ENCODE measurements at places on chromosomes 7 and 10.

DNA sequence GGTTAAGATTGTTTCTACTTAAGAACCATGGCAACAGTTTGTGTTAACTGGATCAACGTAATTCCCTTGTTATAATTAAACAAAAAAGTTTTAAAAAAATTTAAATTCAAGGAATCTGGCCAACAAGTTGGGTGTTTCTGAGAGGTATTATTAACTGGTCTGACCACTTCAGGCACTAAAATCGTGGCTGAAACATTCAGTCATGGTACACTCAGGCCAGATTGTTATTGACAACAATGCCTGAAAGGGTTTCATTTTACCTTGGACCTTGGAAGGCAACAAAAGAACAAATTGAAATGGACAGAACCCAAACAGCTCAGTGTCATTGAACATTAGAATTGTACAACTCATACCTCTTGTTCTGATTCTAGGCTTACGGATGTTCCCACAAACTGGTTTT, 103.3 kb upstream of the ARMC3 start:
- DNase-seq, result no peak

- no peak for DNase-seq
Observed at GRCh38 chr10:6128591-6129251, 39.9 kb downstream of the RBM17 start.

DNA sequence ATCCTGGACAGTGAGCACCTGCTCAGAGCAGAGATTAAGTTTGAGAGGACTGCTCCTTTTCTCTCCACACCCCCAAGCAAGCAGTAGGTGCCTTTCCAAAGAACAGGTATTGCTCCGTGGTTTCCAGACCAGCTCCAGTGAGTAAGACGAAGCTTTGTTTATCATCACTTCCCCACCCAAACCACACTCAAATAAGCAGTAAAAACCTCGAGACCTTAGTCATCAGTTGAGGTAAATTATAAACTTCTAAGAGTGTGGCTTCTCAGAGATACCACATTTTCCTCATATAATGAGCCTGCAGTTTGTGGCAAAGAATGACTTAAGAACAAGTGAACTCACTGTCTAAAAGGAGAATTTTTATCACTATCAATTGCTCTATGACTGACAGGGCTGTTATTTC, 50.0 kb upstream of the GRB10 start:
- no peak for DNase-seq

DNA sequence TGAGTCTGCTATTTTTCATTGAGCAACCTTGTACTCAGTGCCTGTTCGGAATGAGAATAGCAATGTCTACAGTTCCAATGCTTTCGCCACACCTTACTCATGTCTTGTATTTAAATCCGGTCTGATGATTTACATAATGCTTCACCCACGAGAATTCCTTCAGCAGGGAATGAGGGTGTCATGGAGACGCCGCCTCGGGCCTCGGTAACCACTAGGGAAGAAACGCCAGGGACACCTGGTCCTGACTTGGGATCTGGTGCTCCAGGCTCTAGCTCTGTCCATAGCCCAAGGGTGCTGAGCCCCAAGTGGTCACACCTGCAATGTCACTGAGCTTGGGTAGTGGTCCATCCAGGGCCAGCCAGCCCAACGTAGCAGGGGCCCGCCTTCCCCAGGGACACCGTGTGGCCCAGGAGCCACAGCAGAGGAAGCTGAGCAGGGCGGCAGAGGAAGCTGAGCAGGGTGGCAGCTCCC, 37.4 kb downstream of the PRKAG2 start:
- DNase-seq, result no peak

DNA sequence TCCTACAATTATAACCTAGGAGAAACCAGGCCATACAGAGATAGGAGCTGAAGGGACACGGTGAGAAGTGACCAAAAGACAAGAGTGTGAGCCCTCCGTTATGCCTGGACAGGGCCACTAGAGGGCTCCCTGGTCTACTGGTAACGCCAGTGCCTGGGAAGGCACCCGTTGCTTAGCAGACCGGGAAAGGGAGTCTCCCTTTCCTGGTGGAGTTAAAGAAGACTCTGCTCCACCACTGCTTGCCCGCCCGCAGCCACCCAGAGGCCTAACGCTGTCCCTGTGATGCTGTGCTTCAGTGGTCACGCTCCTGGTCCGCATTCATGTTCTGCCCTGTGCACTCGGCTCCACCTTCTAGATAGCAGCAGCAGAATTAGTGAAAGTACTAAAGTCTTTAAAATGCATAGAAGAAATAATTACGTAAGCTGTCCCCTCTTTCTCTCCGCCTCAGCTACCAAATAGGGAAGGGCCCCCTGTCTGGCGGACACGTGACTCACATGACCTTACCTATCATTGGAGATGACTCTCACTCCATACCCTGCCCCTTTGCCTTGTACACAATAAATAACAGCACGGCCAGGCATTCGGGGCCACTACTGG, 34.8 kb downstream of the GRID2IP start:
- DNase-seq, result peak; percentile 81

GRCh38 chr10:12905067-12905466, 96.4 kb downstream of the CCDC3 start:
- DNase-seq, result no peak

GRCh38 chr7:57165285-57165899, 33.2 kb upstream of the ZNF479 start:
- DNase-seq, result no peak

DNA sequence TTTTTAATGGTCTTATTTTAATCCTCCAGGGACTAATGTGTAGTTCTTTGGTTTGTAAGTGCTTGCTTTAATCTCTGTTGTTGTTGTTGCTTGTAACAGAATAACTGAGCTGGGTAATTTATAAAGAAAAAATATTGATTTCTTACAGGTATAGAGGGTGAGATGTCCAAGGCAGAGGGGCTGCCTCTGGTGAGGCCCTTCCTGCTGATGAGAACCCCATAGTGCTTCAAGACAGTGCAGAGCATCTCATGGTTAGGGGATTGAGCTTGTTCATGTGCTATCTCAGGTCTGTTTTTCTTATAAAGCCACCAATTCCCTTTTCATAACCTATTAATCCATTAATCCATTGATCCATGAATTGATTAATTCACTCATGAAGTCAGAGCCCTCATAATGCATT, 516.3 kb upstream of the KCND2 start:
- DNase-seq, result no peak

DNA sequence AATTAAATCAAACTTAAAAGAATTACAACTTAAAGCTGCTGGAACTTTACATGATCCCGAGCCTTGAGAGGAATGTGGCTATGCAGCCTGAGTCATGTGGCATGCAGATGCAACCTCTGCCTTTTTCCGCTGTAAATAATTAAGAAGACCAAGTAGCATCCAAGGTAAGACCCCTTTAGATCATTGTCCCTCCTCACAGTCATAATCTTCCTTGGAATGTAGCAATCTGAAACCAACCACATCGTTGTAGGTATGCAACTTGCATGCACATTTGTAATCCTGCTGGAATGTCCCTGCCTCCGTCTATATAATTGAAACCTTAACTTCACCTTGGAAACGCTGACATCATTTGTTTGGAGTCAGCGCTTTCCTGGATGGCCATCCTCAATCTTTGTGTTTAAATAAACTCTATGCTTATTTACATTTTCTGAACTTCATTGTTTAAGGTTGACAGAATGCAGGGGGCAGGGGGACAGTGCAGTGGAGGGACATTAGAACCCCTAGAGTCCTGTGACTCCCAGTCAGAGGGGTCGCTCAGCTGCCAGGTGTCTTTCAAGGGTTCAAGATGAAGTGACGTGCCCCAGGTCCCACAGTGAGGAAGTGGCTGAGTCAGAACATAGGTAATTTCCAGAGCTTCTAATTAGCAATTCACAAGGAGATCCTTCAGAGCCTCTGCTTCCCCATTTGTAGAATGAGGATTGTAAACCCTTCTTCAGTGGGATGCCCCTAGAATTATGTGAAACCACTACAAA, 110.7 kb downstream of the RALA start:
- peak; percentile 20 for DNase-seq

DNA sequence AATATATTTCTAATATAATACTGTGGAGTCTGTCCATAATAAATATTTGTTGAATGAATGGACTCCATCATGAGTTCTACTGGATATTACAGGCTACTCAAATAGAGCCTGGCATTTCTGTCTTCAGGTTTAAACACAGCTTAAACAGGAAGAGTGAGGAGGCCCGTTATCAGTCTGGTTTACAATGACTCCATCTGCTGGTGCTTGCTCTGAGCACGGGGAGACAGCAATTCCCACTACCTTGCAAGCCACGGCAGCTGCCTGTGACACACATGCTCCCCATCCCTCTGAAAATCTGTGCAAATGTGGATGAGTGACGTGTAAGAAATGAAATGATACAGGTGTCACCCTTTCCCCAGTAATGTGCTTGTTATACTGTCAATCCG, 293.5 kb upstream of the IMMP2L start:
- DNase-seq, result no peak

- peak; percentile 53 for DNase-seq
Observed at GRCh38 chr7:159012353-159013069, 132.2 kb downstream of the VIPR2 start.

GRCh38 chr10:31778627-31779026, 150.0 kb downstream of the ARHGAP12 start:
- no peak for DNase-seq

DNA sequence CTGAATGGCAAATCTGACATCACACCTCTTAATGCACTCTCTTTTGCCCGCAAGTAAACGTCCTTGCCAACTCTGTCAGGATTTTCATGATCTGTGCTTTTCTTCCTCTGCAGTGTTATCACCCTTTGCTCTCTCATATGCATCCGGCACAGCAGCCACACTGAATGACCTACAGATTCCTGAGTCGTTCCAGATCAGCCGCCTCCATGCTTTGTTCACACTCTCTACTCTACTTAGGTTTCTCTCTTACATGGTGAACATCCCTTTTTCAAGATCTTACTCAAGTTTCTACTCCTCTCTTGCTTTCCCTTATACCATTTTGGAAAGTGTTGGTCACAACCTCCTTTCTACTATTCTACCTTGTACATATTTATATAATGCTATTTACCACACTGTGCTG, 127.7 kb upstream of the AOAH start:
- DNase-seq, result no peak

DNA sequence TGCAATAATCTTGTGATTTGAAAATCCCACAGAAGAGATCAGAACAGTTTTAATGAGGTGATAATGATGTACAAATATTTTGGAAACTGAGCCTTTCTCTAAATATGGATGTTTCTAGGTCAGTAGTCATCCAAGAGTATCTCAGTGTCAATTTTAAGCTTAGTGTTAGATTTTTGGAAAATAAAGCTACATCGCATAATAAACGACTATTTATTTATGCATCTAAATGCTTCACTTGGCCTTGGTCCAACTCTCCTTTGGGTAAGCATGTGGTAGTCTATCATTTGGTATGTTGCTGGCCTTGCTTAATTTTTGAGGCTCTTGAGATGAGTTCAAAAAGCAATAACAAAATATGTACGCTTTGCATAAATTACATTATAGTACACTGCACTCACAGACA, 5.4 kb upstream of the PPP1R9A start:
- DNase-seq, result no peak

DNA sequence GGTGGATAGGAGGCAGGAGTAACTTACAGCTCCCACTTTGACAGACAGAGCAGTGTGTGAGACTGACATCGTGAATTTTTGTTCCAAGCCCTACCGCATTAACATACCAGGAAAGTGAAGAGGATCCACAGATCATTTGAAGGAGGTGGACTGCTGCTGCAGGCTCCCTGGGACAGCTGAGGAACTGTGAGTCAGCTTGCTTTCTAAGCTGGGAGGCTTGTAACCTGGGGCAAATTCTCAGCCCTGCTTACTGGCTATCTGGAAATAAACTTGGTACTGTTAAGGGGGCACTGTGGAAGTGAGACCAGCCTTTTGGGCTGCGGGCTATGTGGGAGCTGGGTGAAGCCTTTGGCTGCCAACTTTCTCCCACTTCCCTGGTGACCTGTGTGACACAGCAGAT, 1202.5 kb downstream of the DNAJB9 start:
- no peak for DNase-seq

- no peak for DNase-seq
Observed at GRCh38 chr7:90853205-90853604, 257.1 kb downstream of the CDK14 start.

DNA sequence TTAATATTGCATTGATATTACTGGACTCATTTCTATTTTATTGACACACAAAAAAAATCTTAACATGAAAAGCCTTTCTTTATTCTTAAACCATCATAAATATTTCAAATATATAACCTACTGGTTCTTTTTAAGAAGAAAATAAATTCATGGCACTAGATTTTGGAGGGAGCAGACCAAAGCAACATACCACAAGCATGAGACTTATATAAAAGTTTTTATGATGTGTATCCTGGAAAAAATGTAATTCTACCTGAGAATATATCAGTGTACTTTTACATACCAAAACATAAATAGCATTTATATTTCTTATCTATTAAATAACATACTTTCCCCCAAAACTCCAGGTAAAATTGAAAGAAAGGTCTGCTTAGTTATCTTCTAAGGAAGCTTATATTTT, 508.2 kb upstream of the SEMA3D start:
- DNase-seq, result no peak

- DNase-seq, result no peak
Observed at GRCh38 chr7:137547485-137547884, 204.0 kb upstream of the PTN start.

DNA sequence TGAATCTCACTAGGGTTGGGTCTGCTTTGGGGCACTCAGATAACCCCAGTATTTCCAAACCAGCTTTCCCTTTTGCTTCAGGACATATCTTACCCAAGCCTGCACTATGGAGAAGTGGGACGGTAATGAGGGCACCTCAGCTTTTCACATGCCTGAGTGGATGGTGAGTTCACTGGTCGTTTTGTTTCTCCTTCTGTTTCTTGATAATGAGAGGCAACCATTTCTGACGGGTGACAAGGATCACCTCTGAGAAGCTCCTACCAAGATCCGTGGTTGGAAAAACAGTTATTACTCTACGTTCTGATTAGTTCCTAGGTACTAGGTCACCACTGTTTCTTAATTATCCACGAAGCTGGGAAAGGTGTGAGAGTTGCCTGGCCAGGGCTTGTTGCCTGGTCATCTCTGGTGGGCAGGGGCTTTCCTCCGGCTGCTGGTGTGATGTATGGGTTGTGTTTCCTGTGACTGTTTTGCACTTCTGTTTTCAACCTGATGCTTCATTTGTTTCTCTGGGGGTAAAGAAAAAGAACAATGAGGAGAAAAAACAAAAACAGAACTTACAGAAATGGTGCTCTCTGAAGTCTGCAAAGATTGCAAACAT, 65.7 kb upstream of the STRIP2 start:
- no peak for DNase-seq

DNA sequence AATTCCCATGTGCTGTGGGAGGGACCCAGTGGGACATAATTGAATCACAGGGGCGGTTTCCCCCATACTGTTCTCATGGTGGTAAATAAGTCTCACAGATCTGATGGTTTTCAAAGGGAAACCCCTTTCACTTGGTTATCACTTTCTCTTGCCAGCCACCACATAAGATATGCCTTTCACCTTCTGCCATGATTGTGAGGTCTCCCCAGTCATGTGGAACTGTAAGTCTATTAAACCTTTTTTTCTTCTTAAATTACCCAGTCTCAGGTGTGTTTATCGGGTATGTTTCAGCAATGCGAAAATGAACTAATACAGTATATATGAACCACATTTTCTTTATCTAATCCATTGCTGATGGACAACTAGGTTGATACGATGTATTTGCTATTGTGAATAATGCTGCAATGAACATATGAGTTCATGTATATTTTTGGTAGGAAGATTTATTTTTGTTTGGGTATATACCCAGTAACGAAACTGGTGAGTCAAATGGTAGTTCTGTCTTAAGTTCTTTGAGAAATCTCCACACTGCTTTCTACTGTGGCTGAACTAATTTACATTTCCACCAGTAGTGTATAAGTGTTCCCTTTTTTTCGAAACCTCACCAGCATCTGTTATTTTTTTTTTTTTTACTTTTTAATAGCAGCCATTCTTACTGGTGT, 70.0 kb upstream of the HGF start:
- no peak for DNase-seq

GRCh38 chr10:62511238-62511637, 137.1 kb downstream of the ZNF365 start:
- no peak for DNase-seq
